ENCODE measurements at places on chromosomes 1 and 21.
A peak's percentile ranks its signal among the peaks of the same experiment; 100 is the strongest.

DNA sequence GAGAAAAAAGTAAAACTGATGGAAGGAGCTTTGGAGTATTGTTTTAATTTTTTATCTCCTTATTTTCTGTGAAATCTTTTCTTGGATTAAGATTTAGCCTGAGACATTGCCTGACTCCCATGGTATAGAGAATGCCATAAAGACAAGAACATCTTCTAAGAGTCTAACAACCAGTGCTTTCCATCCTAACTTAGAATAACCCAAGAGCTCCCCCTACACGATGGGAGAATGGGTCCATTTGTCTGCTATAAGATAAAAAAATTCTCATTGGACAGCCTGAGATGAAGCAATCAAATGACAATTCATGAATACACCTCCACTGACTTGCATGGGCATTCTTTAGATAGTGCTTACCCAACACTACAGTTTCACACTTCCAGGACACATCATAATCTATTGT lies 478.1 kb downstream of the TTLL7 start:
- DNase-seq = no peak

DNA sequence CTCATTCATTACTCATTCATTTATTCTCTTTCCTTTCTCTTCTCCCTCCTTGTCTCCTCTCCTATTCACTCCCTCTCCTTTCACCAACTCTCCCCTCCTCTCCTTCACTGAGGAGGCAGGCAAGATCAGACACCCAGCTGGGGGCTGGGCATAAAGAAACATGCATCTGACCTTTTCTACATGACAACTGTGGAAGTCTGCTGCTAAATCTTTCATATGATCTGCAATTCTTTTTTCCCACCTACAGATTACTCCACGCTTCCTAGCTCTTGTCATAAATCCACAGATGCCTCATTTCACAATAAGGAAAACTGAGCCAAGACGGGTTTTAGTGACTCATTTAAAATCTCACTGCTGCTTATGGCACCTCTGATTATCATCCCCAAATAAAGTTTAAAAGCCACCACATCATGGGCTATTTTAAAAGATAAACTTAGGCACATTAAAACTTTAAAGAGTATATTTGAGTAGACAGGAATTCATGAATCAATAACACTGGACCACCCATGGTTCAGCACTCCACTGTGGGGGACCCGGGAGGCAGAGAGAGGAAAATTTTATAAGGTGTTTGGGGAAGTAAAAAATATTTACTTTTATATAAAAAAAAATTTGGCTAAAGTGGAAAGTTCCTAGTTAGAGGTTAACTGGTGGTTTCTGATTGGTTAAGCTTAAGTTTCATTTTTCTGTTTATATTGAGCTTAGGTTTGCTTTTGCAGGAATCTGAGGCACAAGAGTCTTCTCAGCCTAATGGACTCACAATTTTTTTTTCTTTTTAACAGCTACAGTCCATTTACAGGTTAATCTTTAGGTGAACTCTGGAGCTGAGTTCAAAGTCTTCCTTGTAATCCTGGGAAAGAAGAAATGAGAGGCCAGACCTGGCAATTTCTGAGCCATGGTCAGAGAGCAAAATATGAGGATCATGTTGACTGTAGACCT lies 55.8 kb upstream of the DNAH14 start:
- no peak for DNase-seq

DNA sequence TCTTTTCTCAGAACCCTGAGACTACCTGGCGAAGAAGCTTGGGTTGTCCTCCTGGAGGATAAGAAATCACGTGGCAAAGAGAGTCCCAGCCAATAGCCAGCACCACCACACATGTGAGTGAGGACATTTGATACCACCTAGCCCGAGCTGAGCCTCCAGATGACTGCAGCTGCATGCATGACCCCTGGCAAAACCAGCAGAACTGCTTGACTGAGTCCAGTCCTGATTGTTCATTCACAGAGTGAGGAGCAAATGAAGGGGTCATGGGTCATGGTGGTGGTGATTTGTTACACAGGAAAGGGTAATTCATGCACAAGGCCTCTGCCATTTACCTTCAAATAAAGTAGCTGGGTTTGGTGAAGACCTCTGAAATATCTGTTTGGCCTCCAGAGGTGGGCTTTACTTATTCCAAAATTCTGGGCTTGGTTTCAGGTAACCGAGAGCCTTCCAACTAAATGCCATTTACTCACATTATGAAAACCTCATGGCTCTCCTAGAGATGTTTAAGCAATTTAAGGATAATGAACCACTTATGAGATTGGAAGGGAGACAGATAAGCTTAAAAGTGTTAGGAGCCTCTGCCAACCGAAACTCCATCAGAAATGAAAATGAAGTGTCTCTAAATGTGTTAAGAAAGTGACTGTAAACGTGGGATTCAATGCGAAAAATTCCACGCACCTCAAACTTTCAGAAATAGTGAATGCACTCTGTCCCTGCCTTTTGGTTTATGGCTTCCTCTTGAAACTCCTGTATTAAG lies 163.3 kb downstream of the SLC35F3 start:
- DNase-seq = no peak

DNA sequence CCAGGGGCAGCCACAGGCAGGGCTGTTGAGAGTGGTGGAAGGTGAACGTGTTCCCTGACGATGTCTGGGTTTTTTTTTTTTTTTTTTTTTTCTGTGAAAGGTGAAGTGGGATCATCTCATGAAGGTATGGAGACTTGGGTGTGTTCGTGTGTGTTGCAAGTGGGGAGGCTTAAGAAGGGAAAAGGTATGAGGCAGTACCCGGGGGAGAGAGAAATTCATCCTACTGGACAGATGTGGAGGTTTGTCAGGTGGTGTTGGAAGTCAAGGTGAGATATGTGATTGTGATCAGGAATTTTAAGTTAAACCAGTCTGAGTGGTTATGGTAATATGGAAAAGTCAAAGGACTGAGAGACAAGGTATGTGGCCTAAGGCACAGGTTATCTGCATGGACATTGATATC lies 5.3 kb downstream of the C1orf115 start:
- no peak for DNase-seq

GRCh38 chr1:66981679-66982078 lies 56.9 kb downstream of the MIER1 start:
- peak; percentile 64 for DNase-seq

GRCh38 chr21:36825658-36826057 lies 126.7 kb downstream of the SIM2 start:
- no peak for DNase-seq

- no peak for DNase-seq
These were observed 55.8 kb downstream of the RNF187 start for GRCh38 chr1:228542981-228543380.

DNA sequence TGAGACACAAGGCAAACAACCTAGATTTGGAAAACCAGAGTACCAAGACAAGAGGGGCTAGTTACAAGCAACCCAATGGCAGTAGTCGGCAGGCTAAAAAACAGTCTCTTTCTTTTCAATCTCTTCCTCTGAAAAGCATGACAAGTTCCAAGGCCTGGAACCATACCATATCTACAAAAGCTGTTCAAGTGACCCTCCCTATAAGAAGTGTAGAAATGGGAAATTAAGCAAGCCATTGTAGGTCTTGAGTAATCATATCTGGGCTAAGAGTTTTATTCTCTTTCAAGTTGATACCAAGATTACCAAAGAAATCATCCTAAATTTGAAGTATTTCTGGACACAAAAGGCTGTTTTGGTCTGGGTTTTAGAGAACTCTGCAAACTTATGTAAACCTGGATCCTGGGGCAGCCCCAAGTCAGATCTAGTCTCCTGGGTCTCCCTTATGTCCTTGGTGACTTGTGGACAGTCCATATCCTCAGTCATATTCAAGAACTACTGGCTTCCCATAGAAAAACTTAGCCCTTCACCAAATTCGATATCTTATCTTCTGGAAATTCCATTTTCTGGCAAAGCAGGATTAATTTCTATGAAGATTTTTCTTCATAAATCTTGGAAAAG lies 24.7 kb downstream of the FMO3 start:
- DNase-seq = no peak

- DNase-seq = no peak
These were observed 9.7 kb upstream of the TENT5C start for GRCh38 chr1:117596023-117596720.

DNA sequence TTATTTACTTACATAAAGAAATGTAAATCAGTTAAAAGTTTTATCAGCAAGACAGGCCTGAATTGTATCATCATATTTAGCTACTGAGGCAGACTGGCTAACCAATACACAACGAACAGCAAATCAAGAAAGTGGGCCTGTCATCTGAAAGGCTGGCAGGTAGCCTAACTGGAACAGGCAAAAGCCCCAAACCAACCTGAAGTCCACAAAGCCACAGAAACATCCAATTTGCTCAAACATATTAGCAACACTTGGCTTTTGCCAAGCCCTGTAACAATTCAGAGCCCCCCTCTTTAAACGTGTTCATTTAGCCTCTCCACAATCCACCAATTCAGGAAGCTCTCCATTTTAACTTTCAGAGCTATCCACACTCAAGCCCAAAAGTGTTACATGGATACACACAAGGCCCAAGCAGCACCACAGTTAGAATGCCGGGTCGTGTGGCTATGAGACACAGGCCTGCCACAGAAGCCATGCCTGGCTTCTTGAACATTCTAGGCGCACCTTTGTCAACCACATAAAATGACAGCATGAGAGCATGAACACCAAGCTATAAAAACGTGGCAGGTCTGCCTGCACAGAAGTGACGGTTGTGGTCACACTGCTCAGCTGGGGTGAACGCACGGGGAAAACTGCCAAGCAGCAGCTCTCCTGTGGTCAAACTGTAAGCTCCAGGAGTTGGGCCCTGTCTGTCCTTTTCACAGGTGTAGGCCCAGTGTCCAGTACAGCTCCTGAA lies 49.3 kb downstream of the CD34 start:
- DNase-seq = no peak

DNA sequence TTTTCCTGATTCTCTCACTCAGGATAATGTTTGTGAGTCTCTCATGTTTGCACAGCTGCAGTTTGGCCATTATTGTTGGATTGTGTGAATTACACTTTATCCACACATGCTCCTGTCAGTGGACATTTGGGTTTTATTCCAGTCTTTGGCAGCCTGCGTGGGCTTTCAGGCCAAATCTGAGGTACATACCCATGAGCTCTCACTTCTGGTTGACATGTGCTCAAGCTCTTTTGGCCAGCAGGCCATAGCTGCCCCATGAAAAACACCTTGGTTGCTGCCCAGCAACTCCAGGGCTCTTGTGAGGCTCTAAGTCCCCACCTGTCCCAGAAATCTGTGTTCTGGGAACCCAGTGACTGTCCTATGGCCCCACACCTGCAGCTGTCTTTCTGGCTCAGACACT lies 124.5 kb upstream of the GALNT2 start:
- no peak for DNase-seq

GRCh38 chr1:17212487-17213121 lies 7.7 kb downstream of the PADI1 start:
- DNase-seq = no peak

GRCh38 chr1:5415606-5416005 lies 576.6 kb downstream of the NPHP4 start:
- no peak for DNase-seq

GRCh38 chr1:50080904-50081586 lies 27.7 kb upstream of the ELAVL4 start:
- DNase-seq = peak; percentile 15

DNA sequence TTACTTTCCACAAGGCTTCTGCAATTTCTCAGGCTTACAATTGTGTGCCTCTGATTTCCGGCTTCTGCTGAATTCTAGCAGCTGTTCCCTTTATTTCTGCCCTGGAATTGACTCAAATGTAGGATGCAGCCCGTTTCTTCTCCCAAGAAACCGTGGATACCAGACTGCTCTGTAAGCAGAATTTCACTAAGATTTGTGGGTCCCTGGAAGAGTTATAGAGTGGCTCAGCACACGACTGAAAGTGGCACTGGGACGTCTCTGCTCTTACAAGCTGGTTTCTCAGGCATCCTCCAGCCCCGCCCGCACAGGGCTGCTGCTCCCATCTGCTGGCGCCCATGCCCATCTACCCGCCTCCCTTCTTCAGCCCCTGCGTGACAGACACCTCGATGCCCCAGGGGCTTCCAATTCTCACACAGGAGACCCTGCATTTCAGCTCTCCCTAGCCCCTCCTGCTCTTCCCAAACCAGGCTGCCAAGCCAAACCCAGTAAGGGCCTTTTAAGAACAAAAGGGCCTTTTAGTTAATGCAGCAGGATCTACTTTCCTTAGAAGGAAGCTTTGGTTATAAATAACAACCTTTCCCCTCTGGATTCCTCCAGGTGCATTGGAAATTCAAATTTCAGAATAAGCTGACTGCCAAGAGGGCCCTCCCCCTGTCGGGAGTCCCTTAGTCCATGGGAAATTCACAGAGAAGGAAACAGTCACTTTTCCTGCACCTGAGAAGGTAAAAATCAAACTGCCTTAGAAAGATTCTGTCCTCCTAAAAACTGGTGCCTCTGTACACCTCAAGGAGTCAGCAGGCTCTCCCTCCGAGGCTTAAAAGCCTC lies 45.4 kb upstream of the TENT5B start:
- no peak for DNase-seq

DNA sequence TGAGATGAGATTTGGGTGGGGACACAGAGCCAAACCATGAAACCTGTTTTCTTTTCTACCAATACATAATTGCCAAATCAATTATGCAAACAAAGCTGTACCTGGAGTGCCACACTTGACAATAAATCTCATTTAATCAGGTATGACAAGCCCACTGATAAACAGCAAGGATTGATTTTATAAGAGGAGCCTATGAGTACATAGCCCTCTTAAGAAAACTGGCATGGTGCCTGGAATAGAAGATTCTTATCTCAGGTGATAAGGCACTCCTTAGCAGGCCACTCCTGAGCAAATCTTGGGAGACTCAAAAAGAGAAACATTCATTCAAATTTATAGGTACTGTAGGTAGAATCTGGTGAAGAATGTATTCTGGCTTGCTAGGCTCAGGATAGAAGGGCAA lies 28.6 kb upstream of the PDE4B start:
- DNase-seq = no peak

- no peak for DNase-seq
These were observed 73.7 kb upstream of the EDEM3 start for GRCh38 chr1:184828369-184828717.

DNA sequence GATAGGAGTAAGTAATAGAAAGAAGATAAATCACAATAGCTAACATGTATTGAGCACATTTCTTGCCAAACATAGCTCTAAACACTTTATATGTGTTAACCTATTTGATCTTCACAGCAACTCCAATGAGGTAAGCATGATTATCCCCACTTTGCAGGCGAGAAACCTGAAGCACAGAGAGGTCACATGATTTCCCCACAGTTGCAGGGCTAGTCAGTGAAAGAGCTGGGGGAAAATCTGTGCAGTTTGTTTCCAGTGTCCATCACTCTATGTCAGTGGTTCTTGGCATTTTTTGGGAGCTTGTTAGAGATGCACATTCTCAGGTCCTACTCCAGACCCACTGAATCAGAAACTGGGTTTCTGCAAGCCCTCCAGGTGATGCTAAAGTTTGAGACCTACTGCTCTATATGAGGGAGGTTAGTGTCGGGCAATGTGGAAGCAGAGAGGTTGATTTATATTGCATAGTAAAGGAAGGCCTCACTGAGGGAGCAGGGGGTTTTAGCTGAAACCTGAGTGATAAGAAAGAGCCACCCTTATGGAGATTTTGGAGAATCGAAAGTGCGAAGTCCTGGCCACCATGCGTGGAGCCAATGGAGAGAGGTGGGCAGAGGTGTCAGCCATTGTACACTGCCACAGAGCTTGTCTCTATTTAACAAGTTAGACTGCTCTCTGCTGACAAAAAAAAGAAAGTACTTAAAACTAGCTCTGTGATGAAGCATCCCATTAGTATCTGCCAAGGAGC lies 20.9 kb downstream of the MCOLN3 start:
- no peak for DNase-seq

GRCh38 chr21:32604464-32604863 lies 7.7 kb downstream of the CFAP298 start:
- DNase-seq = no peak
